ENCODE measurements at places on chromosomes 1 and 21.

DNA sequence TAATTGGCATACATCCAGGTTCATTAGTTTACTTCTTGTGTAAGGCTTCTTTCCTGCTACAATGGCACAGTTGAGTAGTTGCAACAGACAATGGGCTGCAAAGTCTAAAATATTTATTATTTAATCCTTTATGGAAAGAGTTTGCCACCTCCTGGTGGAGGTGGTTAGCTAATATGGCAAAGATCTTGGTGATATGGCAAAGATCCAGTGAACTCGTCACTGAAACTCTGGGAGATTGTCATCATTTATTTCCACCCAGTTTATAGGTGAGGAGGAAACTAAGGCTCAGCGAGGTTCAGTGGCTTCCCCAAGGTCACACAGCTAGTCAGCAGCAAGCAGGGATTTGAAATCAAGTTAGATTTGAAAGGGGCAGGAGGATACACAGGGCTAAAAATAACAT lies 16.1 kb upstream of the IFFO2 start:
- DNase-seq: no peak

- DNase-seq: no peak
These were observed 52.0 kb downstream of the LAMC2 start for GRCh38 chr1:183238071-183238470.

- DNase-seq: no peak
These were observed 19.3 kb upstream of the PDZK1IP1 start for GRCh38 chr1:47209091-47209490.

DNA sequence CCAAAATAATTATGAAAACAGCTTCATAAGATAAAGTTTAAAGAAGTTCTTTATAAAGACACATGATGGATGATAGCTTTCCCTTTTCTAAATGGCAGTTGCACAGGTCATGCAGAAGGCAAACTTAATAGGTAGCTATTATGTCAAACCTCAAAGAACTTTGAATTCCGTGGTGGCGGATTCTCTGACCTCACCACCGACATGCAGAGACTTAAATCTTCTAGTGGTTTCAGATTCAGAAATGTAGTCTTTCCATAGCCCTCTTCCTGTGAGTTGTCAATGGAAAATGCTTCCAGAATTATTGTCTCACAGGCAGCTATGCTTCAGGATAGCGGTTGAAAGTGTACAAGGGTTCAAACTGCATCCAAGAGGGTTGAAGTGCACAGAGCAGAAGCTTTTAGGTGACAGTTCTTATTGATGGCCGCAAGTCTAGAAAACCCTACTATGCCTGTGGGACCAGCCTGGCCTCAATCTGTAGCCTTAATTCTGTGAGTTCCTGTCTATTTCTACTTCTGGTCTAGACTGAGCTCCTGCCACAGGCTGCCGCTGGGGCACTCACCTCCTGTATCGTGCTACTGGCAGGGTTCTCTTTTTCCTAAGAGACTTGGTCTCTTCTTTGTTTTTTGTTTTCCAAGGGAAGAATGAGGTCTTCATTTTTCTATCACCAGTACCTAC lies 117.0 kb upstream of the ERRFI1 start:
- DNase-seq: no peak

- DNase-seq: no peak
These were observed 12.9 kb downstream of the COPA start for GRCh38 chr1:160330119-160330518.

DNA sequence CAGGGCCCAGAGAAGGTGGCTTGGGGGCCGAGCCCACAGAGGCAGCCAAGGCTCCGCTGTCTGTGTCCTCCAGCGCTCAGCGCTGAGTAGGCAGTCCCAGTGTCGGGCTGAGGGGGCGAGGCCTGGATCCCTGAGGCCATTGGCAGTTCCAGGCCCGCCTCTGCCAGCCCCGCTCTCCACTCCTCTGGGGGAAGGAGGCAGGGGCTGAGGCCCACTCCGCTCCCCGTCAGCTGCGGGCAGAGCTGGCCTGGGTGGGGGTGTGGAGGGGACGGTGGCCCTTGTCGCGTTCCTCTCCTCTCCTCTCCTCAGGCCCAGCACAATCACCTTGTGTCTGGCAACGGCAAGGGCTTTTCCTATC lies 132.8 kb downstream of the CASZ1 start:
- no peak for DNase-seq
